ENCODE measurements at places on chromosomes 13 and 19.

DNA sequence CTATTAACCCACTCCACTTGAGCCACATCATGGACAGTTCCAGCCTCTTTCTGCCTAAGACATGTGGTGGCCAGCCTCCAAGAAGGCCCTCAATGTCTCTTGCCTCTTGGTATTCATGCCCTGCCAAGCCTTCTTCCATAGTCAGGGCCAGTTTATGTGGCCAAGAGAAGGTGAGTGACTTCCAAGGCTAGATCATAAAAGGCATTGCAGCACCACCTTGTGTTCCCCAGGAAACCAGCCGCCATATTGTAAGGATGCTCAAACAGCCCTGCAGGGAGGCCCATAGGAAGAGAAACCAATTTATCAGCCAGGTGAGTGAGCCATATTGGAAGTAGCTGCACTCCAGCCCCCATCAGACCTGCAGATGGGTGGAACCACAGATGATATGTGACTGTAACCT is 12.3 kb upstream of the DNMT1 start:
- DNase-seq: no peak

DNA sequence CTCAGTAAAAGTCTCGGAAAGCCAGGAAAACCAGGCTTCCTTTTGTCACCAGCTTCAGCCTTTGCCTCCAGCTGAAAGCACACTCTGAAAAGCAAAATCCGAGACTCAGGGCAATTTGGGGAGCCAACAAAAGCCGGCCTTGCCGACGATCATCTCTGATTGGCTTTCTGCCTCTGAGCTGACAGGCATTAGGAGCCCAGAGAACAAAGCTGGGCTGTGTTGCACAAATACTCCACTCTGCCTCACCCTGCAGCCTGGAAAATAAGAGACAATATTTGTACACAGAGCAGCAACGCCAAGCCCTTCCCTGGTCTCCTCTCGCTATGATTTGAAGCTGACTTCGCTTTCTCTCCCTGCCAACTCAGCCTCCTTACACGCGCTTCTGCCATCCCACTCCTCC is 46.9 kb downstream of the CACNA1A start:
- DNase-seq: no peak

- no peak for DNase-seq
These were observed 27.6 kb downstream of the MYO9B start for GRCh38 chr19:17103177-17103576.

DNA sequence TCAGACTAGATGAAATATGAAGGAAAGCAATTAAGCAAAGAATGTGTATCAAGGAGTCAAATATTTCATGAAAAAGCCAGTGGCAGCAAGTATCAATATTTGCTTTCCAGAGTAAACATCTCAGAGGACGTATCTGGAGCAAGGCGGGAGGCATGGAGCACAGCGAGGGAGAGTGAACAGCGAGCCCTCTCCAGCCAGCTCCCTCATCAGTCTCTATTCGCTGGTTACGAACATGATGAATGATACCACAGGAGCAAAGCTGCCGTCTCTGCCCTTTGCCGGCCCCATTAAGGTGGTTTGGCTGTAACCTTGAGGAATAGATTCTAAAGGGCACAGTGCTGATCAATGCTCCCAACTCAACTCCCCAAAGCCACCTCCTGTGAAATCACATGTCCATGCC is 95.8 kb downstream of the CCNA1 start:
- DNase-seq: no peak

DNA sequence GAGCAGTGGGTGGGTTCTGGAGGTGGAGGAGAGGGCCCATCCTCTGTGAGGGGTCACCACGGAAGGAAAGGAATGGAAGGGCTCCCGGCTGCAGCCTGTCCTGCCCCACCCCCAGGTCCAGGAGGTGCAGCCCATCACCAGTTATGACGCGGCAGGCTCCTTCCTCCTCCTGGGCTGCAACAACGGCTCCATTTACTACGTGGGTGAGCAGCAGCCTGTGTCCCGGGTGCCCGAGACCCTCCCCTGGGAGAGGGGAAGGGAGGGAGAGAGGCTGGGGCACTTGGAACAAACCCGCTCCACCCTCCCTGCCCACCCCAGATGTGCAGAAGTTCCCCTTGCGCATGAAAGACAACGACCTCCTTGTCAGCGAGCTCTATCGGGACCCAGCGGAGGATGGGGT is 6.6 kb downstream of the SHKBP1 start:
- DNase-seq: no peak

- no peak for DNase-seq
These were observed 20.0 kb downstream of the KLF12 start for GRCh38 chr13:74114202-74114601.

DNA sequence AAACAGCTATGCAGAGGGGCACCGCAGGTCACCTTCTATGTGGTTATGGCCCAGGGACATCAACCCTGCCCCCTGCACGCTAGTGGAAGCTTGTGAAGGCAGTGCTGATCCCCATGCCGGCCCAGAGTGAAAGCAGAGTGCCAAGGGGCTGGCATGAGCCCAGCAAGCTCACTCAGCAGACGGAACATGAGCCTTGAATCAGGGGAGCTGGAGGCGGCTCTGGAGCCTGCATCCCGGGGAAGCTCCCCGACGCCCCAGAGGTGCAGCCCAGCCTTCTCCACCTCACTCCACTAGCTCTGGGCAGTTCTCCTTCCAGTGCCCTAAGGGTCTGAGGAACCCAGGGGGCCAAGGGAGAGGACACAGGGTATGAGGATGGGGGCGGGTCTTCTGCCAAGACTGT is 19.0 kb upstream of the ISYNA1 start:
- DNase-seq: peak; percentile 68

GRCh38 chr13:21018220-21018619 is 43.2 kb downstream of the LATS2 start:
- DNase-seq: no peak

- DNase-seq: no peak
These were observed 215.5 kb upstream of the HTR2A start for GRCh38 chr13:47112205-47112902.

DNA sequence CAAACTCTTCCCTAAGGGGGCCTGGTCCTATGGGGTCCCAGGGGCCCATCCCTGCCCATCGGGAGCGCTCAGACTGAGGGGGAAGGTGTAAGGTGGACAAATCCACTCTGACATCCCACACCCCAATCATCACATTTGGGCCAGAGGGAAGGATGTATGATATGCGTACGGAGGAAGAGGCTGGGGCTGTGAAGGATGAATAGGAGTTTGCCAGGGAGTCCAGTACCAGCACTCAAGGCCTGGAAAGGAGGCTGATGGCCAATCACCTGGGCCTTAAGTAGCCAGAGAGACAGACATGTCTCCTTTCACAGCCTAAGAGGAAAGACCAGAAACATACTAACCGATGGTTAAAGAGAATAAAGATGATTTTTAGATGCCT is 14.9 kb downstream of the TJP3 start:
- no peak for DNase-seq

DNA sequence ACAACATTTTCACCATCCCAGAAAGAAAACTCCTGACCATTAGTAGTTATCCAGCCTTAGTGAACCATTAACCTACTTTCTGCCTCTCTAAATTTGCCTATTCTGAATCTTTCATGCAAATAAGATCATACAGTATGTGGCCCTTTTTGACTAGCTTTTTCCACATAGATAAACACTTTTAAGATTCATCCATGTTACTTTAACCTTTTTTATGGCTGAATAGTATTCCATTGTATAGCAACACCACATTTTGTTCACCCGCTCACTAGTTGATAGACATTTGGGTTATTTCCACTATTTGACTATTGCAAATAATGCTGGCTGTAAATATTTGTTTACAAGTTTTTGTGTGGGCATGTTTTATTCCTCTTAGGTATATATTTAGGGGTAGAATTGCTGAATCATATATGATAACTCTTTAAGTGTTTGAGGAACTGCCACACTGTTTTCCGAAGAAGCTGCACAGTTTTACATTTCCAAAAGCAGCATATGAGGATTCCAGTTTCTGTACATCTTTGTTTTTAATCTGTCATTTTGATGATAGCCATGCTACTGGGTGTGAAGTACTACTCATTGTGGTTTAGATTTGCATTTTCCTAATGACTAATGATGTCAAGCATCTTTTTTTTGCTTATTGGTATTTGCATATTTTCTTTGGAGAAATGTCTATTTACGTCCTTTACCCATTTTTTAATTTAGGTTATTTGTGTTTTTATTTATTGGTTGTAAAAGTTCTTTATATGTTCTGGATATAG is 17.1 kb downstream of the COG6 start:
- DNase-seq: no peak

DNA sequence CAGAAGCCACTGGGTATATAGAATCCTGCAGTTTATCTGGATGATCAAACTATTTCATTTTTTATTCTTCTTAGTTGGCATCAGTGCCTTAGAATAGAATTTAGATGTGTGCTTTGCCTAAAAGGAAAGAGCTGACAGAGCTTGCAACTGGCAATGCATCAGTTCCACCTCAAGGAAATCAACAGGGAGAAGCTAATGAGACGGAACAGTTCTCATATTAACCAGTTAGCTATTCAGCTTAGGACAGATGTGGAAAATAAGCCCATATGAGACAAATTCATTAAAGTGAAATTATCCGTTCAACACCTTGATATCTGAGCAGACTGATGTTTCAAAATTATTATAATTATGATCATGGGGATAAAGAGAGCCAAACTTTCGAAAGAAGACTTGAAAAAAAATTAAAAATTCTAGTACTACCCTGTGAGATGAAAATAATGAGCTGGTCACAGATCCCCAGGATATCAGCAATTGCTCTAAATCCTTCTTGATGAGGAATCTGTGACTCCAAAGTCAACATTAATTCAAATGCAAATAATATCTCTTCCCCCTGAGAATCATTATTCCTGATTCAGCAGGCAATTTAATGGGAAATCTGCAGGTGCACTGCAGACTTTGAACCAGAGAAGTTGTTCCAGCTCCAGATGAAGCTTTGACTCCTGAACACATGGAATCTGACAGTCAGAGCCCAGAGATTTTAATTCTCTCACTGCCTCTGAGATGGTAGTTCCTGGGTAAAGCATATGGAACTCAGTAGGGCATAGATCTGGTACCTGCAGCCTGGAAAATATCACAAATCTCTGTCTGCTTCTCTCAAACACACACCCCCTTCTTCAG is 486.8 kb downstream of the FOXO1 start:
- no peak for DNase-seq

GRCh38 chr13:73851104-73851503 is 283.1 kb downstream of the KLF12 start:
- DNase-seq: no peak

- no peak for DNase-seq
These were observed 3.1 kb downstream of the F10 start for GRCh38 chr13:113125506-113126264.

DNA sequence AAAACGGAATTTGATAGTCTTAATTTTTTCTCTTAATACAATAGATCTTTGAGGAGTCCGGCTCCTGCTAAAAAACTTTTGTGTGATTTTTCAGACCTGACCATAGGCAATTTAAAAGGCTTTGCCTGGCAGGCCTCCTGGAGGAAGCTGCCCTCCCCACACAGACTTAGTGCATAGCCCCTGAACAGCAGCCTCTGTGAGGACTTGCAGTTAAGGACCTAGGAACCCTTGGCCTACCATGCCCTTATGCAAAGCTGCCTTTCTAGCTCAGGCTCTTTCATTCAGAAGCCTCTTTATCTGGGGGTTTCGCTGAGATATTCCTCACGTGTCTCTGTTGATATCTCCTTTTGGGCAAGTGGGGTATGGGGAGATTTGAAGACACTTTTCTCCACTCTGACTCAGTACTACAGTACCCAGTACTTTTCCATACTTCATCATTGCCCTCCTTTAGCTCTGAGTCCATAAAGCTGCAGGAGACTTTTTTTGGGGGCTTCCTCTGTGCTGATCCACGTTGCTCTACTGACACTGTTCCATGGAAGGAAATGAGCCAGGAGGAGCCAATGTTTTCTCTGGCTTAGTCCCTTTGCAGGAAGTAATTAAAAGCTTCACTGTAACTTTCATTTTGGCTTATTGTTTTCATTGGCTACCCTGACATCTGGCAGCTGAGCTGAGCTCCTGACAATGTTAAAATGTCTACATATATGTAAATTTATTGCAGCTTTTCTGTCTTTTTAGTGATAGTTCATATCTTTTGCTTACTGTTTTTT is 283.1 kb downstream of the TDRD3 start:
- DNase-seq: no peak

DNA sequence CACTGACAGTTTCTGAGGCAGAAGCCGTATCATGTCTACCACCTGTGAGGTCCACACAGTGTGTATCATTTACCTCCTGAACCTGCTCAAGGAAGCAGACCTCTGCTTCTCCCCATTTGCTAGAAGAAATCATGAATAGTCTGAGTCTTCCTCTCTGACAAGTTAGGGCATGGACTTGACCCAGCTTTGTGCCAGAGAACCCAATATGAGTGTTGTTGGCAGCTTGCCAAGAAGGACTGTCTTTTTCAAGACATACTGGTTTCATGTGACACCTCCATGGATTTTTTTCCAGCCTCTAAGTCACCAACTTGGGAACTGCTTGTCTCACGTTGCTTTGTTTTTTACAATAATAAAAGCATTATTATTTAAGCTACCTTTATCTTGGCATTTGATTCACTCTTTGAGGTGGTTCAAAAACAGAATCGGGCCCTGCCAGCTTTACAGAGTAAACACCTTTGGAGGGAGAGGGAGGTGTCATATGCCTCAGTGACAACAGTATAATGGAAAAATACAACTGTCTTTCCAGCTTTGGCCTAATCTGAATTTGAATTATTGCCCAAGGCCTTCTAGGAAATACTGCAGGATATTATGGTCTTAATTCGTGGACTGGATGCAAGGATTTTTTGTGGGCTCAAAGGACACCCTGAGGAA is 9.6 kb downstream of the ZNF211 start:
- no peak for DNase-seq

DNA sequence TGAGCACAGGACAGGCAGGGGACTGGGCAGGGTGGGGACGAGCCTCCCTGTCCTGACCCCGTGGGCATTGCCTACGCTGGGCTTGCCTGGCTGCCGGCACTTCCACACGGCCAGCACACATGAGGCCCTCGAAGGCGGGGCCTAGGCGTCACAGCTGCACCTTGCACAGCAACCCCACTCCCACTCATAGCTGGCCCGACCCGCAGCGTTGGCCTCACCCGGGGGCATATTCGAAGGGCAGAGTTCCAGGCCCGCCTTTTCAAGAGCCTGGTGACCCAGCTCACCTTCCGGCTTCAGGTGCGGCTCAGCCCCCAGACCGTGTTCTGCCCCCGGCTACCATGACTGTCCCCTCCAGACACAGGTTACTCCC is 16.9 kb upstream of the PROZ start:
- DNase-seq: no peak

- DNase-seq: no peak
These were observed 2.3 kb upstream of the DOCK6 start for GRCh38 chr19:11264452-11265176.

DNA sequence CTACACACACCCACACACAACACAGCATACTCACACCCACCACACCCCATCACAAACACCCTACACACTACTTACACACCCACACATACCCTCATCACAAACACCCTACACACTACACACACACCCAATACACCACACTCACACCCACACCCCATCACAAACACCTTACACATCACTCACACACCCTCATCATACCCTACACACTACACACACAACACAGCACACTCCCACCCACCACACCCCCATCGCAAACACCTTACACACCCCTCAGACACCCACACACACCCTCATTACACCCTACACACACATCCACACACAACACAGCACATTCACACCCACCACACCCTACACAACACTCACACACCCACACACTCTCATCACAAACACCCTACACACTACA is 15.8 kb downstream of the PEPD start:
- no peak for DNase-seq

GRCh38 chr13:79485014-79485811 is 4.3 kb downstream of the NDFIP2 start:
- DNase-seq: peak; percentile 55
